Mesenchymal stem cell (in vitro differentiated cells and primary cell): ENCODE measurements at places on chromosomes 12 and 14.
A peak's percentile ranks its signal among the peaks of the same experiment; 100 is the strongest.

DNA sequence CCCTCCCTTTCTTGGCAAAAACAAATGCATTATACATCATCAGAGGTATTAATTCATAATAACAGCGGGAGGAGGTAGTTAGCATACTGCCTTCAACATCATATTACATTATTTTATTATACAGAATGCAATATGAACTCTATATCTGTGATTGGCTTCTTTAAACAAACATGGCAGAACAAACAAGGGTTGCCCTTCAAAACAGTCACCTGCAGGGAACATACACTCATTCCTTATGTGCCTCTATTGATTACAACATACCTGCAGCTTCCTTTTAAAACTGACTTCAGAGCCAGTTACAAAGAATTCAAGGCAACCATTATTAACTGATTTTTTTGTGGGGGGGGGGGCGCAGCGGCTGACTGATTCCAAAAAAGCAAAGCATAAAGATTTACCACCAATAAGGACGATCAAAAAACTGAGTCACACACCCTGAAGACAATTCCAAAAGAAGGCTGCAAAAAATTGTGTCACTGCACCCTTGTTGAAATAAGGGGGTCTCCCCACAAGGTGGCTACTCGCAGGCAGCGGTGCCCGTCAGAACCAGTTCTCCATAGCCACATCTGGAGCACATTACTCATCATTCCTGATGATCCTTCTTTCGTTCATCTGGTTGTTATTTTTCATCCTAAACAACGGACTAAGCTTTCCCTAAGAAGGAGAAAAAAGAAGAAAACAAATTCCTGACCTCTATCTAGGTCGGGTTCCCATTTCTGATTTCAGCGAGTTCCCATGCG lies 51.8 kb downstream of the SMUG1 start:
- no peak for DNase-seq

DNA sequence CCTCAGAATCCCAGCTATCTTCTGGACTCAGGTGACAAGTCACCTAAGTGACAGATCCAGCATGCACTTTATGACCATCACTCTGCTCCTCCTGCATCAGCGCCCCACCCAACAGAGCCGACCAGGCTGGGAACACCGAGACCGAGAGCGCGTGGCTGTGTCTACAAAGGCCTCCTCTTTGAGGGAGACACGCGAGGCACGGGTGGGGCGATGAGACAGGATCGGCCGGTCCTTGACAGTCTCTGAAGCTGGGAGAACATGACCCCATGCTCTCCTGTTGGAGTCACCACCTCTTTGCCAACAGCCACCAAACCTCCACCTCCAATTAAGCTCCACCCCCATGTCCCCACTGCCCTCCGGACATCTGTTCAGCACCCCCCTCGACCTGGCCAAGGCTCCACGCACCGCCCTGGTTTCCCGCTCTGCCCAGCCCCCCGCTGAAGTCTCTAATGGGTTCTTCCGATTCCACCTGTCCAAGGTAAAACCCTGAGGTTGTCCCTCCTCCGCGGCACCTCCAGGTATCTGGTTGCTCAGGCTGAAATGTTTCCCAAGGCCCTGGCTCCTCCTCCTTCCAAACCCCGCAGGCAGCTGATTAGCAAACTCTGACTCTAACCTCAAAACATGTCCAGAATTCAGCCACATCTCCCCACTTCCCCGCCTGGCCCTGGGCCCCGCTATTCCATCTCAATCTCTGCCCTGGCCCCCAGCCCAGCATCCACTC lies 31.5 kb downstream of the HSP90AA1 start:
- no peak for DNase-seq

DNA sequence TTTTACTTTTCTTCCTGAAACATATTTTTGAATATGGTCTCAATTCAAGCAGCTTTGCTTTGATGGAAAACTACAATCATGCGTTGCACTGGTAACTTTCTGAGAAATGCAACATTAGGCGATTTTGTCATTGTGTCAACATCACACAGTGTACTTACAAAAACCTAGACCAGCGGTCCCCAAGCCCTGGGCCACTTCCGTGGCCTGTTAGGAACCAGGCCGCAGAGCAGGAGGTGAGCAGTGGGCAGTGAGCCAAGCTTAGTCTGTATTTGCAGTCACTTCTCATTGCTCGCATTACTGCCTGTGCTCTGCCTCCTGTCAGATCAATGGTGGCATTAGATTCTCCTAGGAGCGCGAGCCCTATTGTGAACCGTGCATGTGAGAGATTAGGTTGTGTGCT lies 163.7 kb upstream of the NOVA1 start:
- no peak for DNase-seq

DNA sequence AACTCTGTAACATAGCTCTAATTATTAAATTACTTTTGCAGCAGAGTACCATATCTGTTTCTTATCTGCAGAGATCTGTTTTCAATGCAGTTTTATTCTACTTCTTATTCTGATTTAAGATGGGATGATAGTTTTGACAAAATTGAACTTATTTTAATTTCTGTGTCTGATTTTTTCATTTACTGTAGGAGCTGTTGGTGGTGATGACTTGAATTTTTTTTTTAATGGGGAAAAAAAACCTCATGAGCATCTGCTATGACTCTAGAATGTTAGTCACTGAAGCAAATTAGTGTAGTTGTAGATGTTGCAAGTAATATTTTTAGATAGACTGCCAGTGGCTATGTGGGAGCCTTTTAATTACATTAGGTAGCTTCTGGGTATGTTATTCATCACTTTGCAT lies 23.4 kb downstream of the DNM1L start:
- peak; percentile 28 for DNase-seq

DNA sequence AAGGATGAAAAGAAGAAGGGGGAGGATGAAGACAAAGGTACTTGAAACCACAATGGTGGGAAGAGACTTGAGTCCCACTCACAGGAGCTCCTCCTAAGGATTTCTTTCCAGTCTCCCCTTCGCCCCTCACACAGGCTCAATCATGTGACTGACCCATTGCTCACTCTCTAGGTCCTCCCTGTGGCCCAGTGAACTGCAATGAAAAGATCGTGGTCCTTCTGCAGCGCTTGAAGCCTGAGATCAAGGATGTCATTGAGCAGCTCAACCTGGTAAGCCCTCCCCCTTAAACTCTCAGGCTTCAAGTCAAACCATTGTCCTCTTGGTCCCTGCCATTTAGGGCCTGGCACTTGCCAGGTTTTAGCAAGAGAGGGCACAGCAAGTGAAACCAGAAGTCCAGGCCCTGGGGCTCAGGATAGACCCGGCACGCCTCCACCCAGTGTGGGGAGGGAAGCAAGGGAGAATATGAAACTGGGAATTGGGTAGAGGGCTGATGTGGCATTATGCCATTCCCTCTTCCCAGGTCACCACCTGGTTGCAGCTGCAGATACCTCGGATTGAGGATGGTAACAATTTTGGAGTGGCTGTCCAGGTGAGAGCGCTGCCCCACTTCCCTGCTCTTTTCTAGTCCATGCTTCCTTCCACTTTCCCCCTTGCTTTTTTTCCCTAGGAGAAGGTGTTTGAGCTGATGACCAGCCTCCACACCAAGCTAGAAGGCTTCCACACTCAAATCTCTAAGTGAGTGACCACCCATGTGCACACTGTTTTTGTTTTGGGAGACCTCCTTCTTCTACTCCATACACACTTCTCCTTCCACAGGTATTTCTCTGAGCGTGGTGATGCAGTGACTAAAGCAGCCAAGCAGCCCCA lies 1.8 kb downstream of the PSME1 start:
- no peak for DNase-seq

GRCh38 chr14:99475660-99476059 lies 5.0 kb downstream of the SETD3 start:
- DNase-seq: no peak

DNA sequence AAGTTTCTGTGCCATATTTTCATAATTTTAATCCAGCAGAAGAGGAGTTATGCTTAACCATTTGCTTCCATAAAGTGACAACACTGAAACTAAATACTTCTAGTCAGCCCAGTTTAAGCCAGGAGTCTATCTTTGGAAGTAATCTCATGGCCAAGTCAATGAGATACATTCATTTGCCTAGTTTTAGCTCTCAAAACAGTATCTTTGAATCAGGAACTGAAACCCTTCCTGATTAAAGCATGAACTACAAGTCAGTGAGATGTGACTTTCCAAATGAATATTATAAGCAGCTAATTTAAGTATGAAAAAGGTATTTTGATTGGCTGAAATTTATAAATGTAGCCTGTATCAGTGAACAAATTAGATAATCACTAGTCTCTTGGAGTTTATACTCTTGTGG lies 491.5 kb downstream of the SLC6A15 start:
- DNase-seq: no peak

DNA sequence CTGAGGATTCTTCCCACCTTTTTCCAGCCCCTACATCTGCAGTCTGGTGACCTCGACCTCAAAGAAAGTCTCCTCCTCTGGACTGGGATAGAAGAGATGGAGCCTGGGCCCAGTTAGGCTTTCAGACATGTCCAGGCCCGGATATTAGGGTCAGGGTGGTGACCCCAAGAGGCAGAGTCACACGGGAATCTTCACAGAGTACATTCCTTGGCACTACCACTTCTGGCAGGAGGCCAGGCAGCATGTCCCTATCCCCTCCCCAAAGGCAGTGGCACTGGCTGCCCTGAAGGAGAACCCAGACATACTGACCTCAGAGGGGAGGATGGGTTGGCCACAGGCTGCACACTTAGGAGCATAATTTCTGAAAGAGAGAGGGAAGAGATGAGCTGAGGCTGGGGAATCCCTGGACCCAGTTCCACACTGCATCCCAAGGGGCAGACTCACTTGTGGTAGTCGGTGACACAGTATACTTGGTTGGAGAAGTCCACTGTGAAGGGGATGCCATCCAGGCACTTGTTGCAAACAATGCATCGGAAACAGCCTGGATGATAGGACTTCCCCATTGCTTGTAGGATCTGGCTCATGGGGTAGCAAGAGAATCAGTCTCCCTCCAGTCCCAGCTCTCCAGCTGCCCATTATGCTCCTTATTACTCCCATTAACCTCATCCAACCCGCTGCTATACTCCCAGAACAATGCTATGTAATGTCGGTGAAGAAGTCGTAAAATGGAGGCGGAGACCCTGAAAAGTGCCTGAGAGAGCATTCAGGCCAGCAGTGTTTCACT lies 7.6 kb downstream of the AJUBA start:
- DNase-seq: peak; percentile 62

DNA sequence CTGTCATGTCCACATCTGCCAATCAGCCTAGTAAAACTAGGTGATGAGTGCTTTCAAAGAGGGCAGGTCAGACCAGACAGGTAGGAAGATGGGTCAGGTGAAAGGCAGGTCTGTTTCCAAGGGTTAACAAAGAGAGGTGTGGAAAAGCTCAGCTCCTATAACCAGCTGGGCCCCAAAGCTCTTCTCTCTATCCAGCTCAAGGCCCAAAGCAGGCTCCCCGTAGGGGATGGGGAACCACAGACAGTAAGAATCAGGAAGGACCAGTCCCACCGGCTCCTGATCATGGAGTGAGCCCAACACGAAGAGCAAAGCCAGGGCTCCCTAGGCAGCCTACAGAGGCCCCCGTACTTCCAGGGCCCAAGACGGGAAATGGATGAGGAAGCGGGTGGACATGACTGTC lies 83.2 kb downstream of the TTC9 start:
- DNase-seq: no peak

DNA sequence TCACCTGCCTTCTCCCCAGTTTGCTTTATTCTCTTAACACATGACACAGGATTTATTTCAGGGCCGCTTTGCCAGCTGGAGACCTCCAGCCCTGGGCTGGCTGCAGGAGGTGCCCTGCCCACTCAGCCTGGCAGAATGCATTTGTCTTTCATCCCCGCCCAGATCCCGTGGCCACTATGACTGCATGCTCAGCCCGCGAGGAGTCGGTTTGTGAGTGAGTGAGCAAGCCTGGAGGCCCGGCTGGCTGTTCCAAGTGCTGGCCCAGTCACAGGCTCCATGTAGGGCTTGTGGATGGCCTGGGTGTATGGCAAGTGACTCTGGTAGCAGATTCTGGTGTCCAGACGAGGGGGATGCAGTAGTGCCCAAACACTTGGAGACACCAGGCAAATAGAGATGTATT lies 2.1 kb downstream of the TDP1 start:
- DNase-seq: peak; percentile 14

DNA sequence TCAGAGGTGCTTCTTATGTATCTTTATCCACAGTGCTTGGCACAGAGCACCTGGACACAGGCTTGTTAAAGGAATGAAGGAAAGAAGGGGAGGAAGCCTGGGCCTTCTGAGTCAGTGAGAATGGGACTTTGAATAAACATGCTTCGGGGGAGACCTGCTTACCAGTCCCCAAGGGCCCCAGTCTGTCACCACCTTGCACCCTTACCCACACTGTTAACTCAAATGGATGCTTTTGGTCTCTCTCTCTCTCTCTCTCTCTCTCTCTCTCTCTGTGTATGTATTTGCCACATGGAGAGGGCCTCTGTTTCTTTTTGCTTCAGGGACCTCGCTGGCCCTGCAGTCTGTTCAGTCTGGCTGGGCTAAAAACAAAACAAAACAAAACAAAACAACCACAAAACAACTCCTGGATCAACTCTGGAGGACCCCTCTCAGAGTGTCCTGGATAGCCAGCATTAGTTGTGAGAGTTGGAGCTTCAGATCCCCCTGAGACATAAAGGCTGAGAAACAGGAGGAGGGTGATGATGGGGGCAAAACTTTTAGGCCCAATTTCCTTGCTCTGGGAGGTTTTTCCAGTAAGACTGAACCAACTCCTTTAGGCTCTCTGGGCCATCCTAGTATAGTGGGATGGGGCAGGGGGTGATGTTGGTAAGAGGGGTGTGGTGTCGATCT lies 1.9 kb downstream of the KIF5A start:
- DNase-seq: no peak

DNA sequence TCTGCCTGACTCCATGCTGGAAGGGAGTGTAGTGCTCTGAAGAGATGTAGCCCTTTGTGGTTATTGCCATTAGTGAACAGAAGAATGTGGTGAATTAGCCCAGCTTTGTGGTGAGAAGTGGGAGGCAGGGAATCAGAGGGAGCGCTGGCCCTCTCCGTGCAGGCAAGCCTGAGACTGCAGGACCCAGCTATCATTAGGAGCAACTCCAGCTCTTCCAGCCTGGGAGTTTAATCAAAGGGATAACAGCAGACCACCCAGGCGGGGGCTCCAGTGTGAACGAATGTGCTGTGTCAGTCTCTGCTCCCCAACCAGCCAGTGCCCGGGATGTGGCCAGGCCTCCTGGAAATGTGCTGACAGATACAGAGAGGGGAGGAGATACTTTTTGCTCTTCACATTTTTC lies 142.7 kb downstream of the TTLL5 start:
- no peak for DNase-seq

DNA sequence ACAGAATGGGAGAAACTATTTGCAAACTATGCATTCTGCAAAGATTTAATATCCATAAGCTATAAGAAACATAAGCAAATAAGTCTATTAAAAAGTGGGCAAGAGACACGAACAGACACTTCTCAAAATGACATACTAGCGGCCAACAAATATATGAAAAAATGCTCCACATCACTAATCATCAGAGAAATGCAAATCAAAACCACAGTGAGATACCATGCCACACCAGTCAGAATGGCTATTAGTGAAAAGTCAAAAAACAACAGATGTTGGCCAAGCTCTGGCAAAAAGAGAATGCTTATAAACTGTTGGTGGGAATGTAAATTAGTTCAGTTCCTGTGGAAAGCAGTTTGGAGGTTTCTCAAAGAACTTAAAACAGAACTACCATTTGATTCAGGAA lies 121.3 kb downstream of the KCNMB4 start:
- DNase-seq: no peak

GRCh38 chr14:24959791-24960331 lies 90.1 kb downstream of the STXBP6 start:
- DNase-seq: peak; percentile 61

GRCh38 chr12:53970451-53970850 lies 2.5 kb upstream of the HOXC11 start:
- no peak for DNase-seq

GRCh38 chr12:108860443-108860842 lies 3.1 kb upstream of the SSH1 start:
- DNase-seq: no peak

- no peak for DNase-seq
Observed at GRCh38 chr12:5438671-5439200, 6.8 kb downstream of the NTF3 start.

- no peak for DNase-seq
Observed at GRCh38 chr14:38137005-38137404, 70.7 kb upstream of the SSTR1 start.
